Stimulated activated CD4-positive, alpha-beta T cell treated with anti-CD3 and anti-CD28 coated beads, Interleukin-12 subunit alpha, Interleukin-12 subunit beta, amount 100 ng/mL, for 24 hours (primary cell): ENCODE measurements at places on chromosomes 6 and 20.

- DNase-seq: no peak
These were observed 46.7 kb downstream of the TBC1D7 start for GRCh38 chr6:13281686-13282085.

DNA sequence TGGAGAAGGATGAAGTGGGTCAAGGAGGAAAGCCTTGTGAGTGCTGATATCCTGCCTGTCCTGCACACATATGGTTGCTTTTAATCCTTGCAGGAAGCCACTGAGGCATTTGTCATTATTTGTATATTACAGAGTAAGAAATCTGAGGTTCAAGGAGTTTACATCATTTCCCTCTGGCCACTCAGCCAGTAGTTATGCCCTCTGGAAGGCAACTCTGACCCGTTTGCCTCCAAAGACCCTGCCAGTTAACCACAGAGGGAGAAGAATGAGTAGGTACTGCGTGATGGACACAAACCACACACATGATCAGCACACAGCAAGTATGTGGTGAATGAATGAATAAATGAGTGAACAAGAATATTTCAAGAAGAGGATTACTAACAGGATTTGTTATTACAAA lies 7.9 kb upstream of the FAM210B start:
- DNase-seq: no peak

DNA sequence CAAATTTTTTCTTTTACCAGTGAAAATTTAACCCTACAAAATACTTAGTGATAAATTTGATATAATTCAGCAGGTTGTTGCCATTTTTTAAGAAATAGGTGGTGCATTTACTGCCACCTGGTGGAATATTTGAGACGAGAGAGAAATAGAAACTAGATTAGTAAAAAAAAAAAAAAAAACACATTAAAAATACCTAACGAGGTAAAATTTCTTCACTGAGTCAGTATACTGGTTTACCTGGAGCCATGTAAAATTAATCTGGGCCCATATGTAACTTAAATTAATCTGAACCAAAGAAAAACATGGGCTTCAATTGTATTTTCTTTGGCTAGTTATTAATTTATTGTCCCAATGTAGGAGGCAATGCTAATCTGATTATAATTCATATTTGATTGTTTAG lies 520.8 kb downstream of the EPM2A start:
- DNase-seq: no peak

DNA sequence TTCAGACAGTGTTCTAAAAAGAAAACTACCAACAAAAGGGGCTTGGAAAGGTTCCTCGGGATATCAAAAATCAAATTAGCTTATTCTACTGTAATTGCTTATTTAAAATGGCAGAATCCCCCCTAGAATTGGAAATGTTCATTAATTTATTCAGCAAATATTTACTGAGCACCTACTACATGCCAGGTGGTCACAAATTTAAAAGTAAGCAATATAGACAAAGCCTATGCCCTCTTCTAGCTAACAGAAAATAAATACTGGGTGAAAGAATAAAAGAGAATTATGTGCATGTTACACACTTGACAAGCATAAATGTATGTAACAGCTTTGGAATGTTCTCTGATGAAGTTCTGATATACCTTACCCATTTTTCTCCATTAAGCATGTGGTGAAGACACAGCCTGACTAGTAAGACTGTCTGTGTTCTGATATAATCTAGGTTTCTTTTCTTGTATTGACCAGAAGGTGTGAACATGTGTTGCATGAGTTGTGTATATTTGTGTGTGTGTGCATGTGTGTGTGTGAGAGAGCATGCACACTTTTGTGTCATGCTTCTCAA lies 606.7 kb upstream of the CITED2 start:
- no peak for DNase-seq

GRCh38 chr6:125534430-125535263 lies 214.8 kb upstream of the HEY2 start:
- DNase-seq: no peak

DNA sequence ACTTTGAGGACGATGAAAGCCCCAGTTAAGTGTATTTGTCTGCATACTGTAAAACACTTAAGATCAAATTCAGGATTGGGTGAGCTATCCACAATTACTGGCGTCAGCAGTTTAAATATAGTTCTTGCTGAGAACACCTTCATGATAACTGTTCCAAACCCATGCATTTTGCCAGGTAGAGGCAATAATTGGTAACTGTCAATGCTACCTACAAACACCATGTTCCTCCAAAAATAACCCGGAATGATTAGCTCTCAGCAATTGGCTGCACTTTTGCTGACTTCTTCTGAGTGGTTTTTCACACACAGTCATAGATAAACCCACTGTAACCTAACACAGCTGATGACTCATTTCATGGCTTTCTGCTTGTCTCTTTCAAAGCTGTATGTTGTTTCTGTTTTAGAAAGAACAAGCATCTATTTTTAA lies 1358.6 kb upstream of the GJE1 start:
- no peak for DNase-seq

- no peak for DNase-seq
These were observed 97.4 kb upstream of the RNF24 start for GRCh38 chr20:4112481-4113421.

GRCh38 chr20:46939031-46939965 lies 44.7 kb downstream of the EYA2 start:
- DNase-seq: no peak

DNA sequence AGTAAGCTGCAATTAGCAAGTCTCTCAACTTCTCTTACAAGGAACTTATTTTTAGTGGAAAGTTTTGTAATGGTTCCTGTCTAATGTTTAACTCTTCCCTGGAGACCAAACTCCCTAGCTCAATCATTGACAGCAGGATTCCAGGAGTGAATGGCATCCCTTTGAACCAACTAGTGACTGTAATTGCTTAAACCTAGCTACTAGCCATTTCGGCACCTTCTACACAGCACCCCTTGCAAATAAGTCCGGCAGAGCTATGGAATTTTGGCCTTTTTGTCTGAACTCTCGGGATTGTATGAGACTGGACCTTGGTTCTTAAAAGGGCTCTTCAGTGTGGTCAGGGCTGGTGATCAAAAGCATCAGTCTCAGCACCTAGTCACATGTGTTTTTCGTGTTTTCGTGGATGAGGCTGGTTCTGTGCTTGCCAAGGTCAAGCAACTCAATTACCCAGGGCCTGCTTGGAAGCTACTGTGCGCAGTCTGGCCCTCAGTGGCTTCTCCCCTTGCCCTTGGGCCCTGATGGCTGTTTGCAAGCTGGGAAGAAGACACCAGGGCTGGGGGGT lies 135.3 kb upstream of the NEDD9 start:
- DNase-seq: no peak

GRCh38 chr20:20034486-20034885 lies 17.3 kb downstream of the NAA20 start:
- no peak for DNase-seq

DNA sequence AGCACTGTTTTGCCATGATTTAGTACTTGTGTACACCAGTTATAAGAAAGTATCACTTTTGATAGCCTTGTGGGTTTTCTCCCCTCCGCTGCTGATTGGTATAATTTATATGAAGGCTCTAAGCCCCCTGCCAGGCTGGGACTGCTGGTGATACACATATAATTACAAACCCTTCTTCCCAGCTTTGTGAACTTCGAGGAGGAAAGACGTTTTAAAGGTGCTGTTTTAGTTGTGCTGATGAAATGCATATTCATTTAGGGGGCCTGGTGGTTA lies 246.2 kb downstream of the TAF4 start:
- no peak for DNase-seq

- no peak for DNase-seq
These were observed 115.9 kb downstream of the CD24 start for GRCh38 chr6:106858653-106859092.

GRCh38 chr6:33952016-33952415 lies 148.2 kb upstream of the MLN start:
- DNase-seq: no peak

DNA sequence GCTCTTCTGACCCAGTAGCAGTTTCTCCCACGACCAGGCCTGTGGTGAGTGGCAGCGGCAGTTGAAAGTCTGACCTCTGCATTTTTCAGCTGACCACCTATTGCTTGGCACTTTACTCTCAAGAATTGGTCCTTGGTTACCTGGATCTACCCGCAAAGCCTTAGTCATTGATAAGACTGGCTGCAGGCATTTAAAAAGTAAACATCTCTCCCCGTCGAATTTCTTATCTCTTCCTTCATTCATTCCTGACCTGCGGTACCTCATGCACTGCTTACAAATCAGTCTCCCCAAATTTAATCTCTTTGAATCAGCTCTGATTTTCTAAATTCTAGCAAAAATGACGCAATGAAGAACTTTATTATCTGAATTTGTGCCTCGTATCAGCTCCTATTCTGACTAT lies 26.1 kb upstream of the IPCEF1 start:
- no peak for DNase-seq

DNA sequence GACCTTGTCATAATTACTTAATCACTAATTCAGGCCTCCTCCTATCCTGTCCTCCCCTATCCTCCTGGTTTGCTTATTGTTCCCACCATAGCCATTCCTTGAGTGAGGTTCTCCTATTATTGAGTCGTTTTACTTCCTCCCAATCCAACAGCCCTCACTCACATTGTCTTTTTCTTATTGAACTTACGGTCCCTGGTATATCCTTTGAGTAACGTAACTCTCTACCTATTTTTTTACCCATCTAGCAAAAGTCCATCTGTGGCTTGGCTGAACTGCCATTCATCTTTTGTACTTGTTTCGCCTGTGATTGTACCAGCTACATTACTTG lies 43.1 kb downstream of the DEK start:
- no peak for DNase-seq

GRCh38 chr20:10502098-10502526 lies 67.0 kb downstream of the SLX4IP start:
- DNase-seq: no peak
